Inflammatory macrophage treated with lipopolysaccharide for 4 hours (primary cell): ENCODE measurements at places on chromosomes 12 and 14.

DNA sequence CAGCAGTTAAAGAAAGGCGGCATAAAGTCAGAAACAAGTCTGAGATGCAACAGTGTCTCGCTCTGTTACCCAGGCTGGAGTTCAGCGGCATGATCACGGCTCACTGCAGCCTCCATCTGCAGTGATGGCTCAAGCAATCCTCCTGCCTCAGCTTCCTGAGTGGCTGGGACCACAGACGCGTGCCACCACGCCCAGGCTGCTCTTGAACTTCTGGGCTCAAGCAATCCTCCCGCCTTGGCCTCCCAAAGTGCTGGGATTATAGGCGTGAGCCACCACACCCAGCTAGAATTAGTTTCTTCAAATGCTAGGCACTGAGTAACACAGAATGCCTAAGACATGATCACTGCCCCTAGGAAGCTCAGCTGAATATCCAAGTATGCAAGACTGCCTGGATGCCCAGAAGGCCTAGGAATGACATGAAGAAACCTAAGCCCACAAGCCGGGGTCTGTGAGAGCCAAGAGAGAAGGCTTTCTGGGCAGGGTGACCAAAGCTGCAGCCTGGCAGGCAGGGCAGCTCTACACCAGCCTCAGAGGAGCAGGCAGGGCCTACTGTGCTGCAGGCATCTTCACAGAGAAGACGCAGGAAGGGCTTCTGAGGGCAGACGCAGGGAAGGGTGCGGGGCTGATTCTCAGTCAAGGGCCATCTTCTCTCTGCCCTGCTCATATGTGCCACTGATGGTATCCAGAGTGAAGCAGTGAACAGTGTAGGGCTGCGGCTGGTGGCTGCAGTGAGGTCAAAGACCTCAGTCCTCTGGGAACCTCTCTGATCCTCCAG is 4.3 kb upstream of the PPP2R5C start:
- DNase-seq, result no peak

GRCh38 chr12:85794531-85794930 is 41.7 kb downstream of the RASSF9 start:
- DNase-seq, result no peak

DNA sequence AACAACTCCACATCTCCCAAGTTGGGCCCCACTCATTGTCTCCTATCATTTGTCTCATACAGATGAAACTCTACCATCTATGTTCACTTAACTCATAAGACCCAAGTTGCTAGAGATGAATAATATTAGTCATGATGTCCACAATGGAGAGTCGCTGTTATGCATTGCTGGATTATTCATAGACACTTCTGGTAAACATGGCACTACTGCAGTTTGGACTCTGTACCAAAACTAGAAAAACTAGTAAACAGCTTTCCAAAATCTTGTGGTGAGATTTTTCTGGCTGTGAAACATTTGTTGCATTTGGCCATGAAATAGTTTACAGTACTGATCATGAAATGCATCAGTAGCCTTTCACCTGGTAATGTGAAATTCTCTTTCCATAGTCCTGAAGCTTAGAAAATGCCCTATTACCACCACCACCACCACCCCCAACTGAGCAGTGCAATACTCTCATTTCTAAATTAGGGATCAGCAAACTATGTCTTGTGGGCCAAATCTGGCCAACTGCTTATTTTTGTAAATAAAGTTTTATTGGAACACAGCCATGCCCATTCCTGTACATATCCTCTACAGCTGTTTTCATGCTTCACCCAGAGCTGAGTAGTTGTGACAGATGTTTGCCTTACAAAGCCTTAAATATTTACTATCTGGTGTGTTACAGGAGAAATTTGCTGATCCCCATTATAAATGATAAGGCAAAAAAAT is 236.5 kb downstream of the DPF3 start:
- DNase-seq, result no peak

- peak; percentile 72 for DNase-seq
Observed at GRCh38 chr12:108634341-108634751, 652 bp upstream of the SELPLG start.

- DNase-seq, result no peak
Observed at GRCh38 chr12:72612171-72612570, 340.0 kb downstream of the TRHDE start.

- DNase-seq, result no peak
Observed at GRCh38 chr12:110171186-110171538, 47.0 kb downstream of the IFT81 start.

DNA sequence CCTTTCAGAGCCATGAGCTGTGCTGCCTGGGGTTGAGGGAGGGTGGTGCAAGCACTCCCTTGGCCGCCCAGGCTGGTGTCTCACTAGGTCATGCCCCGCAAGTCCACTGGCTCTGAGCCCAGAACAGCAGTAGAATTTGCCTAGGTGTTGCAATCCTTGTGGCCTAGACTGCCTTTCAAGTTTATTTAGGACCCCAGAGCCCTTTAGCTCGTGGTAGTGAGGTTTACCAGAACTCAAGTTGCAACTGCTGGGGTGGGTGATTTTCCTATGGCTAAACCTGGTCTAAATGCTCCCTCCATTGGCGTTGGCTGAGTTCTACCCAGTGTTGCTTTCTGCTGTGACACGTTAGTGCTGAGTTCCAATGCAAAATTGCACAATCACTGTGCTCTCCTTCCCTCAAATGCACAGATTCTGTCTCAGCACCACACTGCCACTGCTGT is 287.2 kb downstream of the BCAT1 start:
- peak; percentile 95 for DNase-seq

- DNase-seq, result no peak
Observed at GRCh38 chr12:104485651-104486362, 29.1 kb downstream of the CHST11 start.

DNA sequence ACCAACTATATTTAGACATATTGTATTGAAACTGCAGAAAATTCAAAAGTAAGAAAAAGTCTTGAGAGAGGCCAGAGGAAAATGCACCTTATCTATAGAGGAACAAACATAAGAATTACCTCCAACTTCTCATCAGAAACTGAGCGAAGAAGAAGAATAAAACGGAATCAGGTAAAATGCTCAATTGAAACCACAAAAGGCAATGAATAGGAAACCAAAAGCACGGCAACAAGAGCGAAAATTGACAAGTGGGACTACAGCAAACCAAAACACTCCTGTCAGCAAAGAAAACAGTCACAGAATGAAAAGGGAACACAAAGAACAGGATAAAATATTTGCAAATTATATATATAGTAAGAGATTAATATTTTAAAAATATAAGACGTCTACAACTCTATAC is 61.9 kb upstream of the PARP11 start:
- no peak for DNase-seq

DNA sequence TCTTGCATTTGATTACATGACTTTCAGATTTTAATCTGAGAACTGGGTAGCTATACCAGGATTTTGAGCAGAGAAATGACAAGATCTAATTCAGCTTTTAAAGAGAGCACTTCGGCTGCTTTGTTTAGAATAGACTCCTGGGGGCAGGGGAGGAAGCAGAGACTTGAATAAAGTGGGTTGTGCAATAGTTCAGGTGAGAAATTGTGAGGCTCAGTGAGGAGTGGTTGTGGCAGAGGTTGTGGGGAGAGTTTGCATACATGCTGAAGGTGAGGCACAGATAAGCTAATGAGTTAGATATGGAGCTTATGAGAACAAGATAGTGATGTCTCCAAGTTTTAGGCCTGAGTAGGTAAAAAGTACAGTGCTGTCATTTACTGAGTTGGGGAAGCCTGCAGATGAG is 281.4 kb downstream of the FLRT2 start:
- no peak for DNase-seq

DNA sequence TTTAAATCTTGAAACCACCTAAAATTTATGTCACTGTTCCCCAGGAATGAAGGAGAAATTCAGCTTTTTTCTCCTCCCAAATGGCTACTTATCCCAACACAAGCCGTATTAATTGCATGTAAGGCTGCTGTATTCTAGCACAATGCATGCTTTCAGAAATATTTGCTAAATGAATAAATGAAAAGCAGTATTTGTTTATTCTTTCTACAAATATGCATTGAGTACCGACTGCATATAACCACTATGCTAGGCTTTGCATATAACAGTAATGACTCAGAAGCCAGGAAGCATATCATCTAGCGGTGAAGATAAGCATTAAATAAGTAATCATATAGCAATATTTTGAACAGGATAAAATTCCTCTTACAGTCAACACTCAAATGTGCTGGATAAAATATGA is 5.7 kb upstream of the LRR1 start:
- DNase-seq, result no peak

GRCh38 chr12:49147384-49147783 is 16.2 kb upstream of the TUBA1B start:
- DNase-seq, result no peak

DNA sequence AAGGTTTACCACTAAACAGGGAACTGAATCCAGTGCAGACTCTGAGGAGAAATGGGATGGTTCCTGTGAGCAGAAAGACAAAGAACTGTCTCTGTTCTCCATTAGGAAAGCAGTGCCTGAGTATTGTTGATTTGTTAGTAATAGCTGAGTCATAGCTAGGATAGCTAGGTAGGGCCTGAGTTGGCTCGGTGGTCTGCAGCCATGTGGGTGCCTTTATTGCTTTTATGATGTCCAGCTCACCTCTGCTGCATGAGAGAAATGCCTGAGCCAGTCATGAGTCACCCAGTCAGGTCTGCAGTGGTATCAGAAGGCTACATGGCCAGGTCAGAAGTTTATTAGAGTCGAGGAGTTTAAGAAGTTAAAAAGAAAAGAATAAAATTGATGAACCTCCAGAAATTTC is 24.2 kb downstream of the TRHDE start:
- DNase-seq, result no peak

- no peak for DNase-seq
Observed at GRCh38 chr12:66978802-66979201, 290.4 kb upstream of the CAND1 start.

DNA sequence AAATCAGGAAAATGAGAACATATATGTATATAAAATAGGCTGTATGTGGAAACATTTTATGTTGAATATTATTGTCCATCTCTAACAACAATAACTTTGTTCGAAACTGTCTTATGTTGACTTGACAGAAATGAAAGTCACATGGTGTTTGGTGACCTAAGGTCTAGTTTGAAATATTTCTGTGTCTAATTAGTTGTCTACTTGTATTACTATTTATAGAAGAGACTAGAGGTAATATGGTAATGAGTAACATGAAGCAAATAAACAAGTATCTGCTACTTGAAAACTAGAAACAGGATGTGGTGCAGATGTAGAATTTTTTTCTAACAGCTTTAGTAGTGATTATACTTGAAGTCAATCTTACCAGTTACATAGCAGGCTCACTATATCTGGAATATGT is 3.9 kb downstream of the GPHN start:
- no peak for DNase-seq

- DNase-seq, result no peak
Observed at GRCh38 chr12:43285159-43285598, 266.8 kb downstream of the ADAMTS20 start.

- no peak for DNase-seq
Observed at GRCh38 chr12:2101771-2102170, 49.0 kb downstream of the CACNA1C start.

DNA sequence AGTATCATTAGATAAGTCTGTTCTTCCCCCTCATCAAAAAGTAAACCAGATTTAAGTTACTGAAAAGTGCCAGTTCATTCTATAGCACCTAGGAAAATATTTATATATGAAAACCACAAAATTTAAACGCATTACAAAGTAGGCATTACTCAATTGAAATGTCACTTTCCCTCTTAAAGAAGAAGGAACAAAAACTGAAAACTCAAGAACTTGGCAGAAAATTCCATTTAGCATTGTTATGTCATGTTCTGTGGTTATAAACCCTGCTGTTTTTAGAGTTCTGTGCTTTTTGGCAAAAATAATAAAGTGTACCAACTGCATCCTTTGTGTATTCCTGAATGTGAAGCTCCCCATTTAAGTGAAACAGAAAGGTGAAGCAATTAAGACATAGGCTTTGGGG is 3.6 kb downstream of the FGD4 start:
- peak; percentile 77 for DNase-seq

DNA sequence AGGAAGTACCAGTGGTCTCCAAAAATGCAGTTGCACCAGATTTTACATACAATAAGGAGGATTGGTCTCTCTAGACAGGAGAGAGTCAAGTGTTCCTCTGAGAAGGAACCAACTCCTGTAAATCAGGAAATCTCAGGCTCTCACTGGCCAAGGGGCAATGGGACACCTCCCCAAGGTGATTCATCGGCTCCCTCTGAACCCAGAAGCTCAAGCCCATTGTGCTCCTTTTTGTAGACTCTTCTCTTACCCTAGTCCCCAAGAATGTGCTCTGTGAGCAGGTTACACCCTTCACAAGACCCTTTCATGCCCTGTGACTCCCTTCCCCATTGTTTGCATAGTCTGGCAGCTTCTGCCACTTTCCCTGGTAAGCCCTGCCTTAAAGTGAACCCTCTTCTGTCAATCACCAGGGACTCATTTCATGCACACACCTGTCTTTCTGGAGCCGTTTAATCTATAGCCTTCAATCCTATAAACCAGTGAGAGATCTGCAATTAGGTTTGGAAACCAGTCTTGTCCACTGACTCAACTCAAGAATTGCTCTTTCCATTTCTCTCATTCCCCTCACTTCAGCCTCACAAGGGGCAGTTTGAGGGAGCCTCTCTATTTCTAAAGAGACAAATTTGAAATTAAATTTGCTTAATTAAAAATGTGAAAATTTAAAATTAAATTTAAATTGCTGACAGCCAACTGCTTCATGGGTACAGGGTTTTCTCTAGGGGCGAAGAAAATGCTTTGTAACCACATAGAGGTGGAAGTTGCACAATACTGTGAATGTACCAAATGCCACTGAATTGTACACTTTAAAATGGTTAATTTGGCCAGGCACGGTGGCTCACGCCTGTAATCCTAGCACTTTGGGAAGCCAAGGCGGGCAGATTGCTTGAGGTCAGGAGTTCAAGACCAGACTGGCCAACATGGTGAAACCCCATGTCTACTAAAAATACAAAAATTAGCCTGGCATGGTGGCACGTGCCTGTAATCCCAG is 38.3 kb upstream of the LTA4H start:
- peak; percentile 17 for DNase-seq

GRCh38 chr14:103889313-103890051 is 38.8 kb upstream of the TDRD9 start:
- peak; percentile 90 for DNase-seq

DNA sequence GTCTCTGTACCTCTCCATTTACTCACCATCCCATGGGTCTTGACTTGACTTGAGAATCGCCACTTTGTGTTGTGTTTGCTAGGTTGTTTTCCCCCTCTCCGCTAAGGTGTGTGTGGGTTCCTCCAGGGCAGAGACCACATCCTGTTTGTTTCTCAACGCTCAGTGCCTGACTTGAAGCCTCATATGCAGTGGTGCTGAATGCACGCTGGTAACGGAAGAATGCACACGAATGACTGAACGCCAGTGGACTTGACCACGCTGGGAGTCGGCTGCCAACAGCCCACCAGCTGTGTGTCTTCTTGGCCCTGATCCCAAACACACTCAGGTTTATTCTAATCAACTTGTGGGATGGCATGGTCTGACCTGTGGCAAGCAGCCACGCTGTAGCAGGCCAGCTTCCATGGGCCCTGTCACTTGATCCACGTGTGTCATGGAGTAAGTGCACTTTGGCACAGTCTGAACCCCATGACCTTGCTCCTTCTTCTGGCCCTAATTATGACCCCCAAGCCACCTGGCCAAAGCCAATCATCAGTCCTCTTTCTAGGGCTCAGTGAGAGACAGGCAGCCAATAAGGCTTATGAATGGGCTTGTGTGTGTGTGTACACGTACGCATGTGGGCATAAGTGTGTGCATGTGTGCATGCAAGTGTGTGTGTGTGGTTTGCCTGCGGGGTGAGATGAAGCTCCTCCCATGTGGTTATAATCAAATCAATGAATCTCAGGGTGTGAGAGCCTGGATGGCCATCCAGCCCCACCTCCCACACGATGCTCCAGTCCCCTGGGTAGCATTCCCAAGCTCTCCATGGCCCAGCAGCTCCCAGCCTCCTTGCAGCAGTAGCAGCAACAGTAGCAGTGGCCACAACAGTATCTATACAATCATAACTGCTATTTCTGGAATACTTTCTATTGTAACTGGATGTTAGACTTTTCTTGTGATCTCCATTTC is 6.4 kb upstream of the TC2N start:
- no peak for DNase-seq
